ENCODE measurements at places on chromosomes 3 and 15.

GRCh38 chr15:90683371-90683770 lies 33.8 kb upstream of the BLM start:
- no peaks in the 10 kb centered on the region for H3K36me3 ChIP-seq
- DNase-seq = no peak
- peaks cover 31% of the 10 kb centered on the region for H3K4me1 ChIP-seq
- H3K4me3 ChIP-seq = no peak overlapping the region
- H3K27ac ChIP-seq = no peak overlapping the region

GRCh38 chr3:131988209-131988608 lies 46.6 kb downstream of the CPNE4 start:
- no peak for DNase-seq
- H3K4me3 ChIP-seq = no peak overlapping the region

GRCh38 chr3:155441506-155441905 lies 148.0 kb upstream of the STRIT1 start:
- H3K36me3 ChIP-seq = no peaks in the 10 kb centered on the region
- no peaks in the 10 kb centered on the region for H3K4me1 ChIP-seq
- H3K27ac ChIP-seq = no peak overlapping the region

DNA sequence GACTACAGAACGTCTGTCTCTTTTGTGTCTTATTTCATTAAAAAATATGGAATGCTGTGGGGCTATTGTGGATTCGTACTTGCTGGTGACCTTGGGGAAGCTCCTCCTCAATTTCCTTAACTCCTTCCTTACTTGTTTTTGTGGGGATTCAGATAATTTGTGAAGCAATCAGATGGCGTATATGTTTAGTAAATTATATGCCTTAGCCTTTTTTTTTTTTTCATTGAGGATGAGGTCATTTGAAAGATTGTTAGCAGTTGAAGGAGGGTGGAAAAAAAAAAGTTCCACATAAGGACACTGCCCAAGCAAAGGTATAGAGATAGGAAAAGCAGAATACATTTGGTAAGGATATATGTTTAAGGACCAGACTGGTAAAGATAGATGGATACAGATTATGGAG lies 3.3 kb downstream of the RNF13 start:
- H3K4me1 ChIP-seq = peaks cover 37% of the 10 kb centered on the region
- no peaks in the 10 kb centered on the region for H3K27me3 ChIP-seq
- no peaks in the 10 kb centered on the region for H3K36me3 ChIP-seq

GRCh38 chr3:114217266-114217665 lies 20.1 kb downstream of the ZNF80 start:
- H3K4me1 ChIP-seq = peaks cover 96% of the 10 kb centered on the region
- no peaks in the 10 kb centered on the region for H3K27me3 ChIP-seq
- H3K4me3 ChIP-seq = no peak overlapping the region
- no peaks in the 10 kb centered on the region for H3K36me3 ChIP-seq
- no peak overlapping the region for H3K27ac ChIP-seq
- DNase-seq = no peak

DNA sequence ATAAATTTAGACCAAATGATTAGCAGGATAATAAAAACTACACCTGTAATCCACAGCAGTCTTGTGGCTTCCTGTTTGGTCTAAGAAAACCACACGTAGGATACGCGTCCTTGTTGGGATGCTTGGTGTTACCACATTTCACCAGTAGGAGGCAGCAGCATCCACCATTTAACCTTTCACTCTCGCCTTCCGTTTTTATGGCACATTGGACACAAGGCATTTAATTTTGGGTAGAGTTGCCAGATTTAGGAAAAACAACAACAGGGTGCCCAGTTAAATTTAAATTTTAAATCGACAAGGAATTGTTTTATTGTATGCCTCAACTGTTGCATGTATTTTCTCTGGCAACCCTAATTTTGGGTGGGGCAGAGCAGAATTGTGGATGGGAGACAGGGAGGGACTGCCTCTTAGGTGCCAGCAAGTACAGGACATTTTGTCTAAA lies 6.3 kb downstream of the LRRC31 start:
- H3K4me1 ChIP-seq = peaks cover 14% of the 10 kb centered on the region
- H3K36me3 ChIP-seq = no peaks in the 10 kb centered on the region
- no peak overlapping the region for H3K4me3 ChIP-seq
- no peaks in the 10 kb centered on the region for H3K27me3 ChIP-seq
- DNase-seq = peak; percentile 57

DNA sequence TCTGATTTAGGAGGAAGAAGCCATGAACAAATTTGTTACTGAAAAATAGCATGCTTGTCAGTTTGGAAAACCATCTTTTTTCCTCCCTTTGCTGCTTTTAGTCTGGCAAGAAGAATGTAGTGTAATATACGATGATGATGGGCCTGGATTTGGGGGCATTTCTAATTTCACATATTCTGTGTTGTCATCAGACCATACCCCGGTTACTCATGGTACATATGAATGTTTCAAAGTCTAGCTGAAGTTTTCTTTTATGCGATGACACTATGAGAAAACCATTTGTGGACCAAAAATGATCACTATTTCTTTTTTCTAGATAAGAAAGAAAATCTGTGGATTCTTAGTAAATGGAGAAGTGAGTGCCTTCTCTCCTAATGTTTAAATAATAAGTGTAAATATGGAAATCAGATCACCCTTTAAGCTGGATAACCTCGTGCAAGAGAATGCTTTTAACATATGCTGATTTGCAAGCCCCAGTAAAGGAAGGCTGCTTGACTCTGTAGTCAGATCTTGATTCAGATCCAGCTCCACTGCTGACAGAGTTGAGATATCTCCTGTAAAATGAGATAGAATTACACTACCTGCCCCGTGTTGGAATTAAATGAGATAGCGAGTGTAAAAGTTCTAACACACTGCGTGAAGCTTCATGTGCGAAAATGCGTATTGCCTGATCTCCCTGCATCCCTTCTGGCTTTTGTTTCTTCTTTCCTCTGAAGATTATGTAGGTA lies 3.0 kb downstream of the MEF2A start:
- peaks cover 28% of the 10 kb centered on the region for H3K4me1 ChIP-seq
- H3K36me3 ChIP-seq = no peaks in the 10 kb centered on the region
- no peak overlapping the region for H3K27ac ChIP-seq
- H3K4me3 ChIP-seq = no peak overlapping the region

GRCh38 chr3:42184651-42185443 lies 81.1 kb downstream of the CCK start:
- no peaks in the 10 kb centered on the region for H3K27me3 ChIP-seq
- no peak overlapping the region for H3K4me3 ChIP-seq
- peaks cover 5% of the 10 kb centered on the region for H3K36me3 ChIP-seq

- H3K27ac ChIP-seq = no peak overlapping the region
- H3K27me3 ChIP-seq = no peaks in the 10 kb centered on the region
- H3K4me3 ChIP-seq = no peak overlapping the region
These were observed 58.0 kb upstream of the CRTC3 start for GRCh38 chr15:90471769-90472168.

DNA sequence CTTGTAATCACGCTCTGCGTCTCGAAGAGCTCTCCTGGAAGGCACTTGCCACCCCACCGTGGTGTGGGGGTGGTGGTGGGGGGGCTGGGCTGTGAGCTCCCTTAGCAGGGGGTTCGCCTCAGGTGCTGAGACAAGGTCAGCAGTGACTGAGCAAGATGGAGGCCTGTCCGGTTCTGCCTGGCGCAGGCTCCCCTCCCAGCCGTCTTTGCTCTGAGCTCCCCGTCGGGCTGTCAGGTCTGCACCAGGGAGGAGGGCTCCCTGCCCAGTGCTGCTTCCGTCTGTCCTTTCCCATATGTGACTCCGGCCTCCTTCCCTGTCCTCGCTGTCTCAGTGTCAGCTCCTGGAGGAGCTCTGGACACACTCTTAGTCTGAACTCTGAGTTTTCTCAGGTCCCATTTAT lies 80.0 kb downstream of the PLXNA1 start:
- no peak for DNase-seq
- H3K27me3 ChIP-seq = no peaks in the 10 kb centered on the region
- H3K36me3 ChIP-seq = no peaks in the 10 kb centered on the region
- no peak overlapping the region for H3K27ac ChIP-seq

DNA sequence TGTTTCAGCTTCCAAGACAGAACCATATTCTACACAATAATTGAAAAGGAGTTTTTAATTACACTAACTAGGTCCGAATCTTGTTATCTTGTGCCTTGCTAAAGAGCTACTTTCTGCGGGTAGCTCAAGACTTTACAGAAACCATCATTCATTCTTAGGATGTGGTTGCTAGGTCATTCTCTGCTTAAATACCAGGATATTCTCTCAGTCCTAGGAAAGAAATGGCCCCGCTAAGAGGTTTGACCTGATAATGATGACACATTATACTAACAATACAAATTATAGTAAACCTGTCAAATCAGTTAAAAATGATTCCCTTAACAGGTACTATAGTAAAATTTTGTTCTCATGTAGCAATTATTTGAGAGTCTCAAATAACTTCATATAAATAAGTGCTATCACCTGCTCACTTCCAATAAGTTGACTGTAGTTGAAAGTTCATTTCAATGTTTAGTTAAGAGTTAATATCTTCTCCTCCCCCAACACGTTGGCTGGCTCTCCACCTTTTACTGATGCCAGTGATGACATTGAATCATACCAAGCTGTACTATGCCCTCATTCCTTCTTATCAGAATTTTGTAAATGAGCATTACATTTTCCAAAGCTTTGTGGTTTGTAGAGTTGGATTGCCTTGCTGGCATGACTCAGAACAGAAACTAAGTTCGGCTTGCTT lies 3.6 kb upstream of the C3orf85 start:
- no peak overlapping the region for H3K4me3 ChIP-seq
- no peak for DNase-seq
- H3K27me3 ChIP-seq = no peaks in the 10 kb centered on the region
- no peaks in the 10 kb centered on the region for H3K4me1 ChIP-seq
- H3K36me3 ChIP-seq = no peaks in the 10 kb centered on the region

DNA sequence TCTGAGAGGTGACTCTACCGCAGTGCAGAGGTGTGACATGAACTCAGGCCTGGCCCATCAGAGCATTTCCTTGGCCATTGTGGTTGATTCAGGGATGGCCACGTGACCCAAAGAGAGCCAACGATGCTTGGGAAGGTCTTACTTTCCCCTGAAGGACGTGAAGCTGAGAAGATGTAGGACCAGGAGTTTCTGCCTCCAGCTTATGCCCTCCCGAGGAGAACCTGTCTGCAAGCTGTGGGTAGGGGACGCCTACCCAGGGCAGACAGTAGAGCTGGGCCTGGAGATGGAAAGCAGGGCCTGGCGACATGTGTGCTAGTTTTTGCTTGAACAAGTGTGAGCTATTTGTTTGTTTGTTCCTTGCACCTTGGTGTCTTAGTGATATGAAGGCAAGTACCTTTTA lies 89.4 kb downstream of the RPLP1 start:
- no peaks in the 10 kb centered on the region for H3K27me3 ChIP-seq
- H3K36me3 ChIP-seq = no peaks in the 10 kb centered on the region
- no peaks in the 10 kb centered on the region for H3K4me1 ChIP-seq
- H3K27ac ChIP-seq = no peak overlapping the region

DNA sequence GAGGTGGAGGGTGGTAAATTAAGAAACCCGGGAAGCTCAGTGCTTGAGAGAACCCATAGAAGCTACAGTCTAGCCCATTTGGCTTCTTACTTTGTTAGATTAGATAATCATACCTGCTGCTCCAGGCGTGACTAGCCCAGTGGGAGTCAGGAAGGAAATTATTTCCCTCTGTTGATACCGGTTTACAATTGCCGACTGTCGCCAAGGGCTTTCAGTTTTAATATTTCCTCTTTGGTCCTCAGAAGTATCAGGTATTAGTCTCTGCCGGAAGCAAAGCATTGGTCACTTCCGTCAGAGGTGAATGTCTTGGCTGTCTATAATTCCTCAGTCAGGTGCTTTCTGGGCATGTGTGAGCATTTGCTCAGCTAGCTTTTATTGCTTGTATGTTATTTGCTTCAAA lies 75.2 kb downstream of the LPP start:
- no peak overlapping the region for H3K4me3 ChIP-seq
- H3K27me3 ChIP-seq = no peaks in the 10 kb centered on the region
- no peak for DNase-seq
- H3K4me1 ChIP-seq = no peaks in the 10 kb centered on the region
- no peaks in the 10 kb centered on the region for H3K36me3 ChIP-seq

GRCh38 chr15:85582131-85583079 lies 202.0 kb downstream of the AKAP13 start:
- DNase-seq = peak; percentile 46
- H3K4me3 ChIP-seq = peak overlapping the region; percentile 63
- no peaks in the 10 kb centered on the region for H3K27me3 ChIP-seq

DNA sequence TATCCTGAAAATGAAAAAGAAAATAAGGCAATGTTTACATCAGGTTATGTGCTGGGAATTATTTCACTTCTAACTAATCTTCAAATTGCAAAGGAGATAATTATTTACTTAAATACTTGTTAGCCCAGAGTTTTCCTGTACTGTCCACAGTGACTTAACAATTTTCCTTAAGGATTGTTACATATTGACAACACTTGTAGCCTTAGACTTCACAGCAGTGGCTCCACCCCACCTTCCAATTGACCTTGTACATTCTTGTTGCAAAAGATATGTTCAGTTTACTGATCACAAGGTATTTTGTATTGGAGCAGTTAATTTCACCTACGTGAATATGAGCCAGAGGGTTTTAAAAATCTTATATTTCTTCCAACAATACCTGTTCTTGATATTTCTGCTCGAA lies 376.9 kb downstream of the CNTN6 start:
- H3K4me3 ChIP-seq = no peak overlapping the region
- no peaks in the 10 kb centered on the region for H3K4me1 ChIP-seq
- no peaks in the 10 kb centered on the region for H3K36me3 ChIP-seq
- DNase-seq = no peak

DNA sequence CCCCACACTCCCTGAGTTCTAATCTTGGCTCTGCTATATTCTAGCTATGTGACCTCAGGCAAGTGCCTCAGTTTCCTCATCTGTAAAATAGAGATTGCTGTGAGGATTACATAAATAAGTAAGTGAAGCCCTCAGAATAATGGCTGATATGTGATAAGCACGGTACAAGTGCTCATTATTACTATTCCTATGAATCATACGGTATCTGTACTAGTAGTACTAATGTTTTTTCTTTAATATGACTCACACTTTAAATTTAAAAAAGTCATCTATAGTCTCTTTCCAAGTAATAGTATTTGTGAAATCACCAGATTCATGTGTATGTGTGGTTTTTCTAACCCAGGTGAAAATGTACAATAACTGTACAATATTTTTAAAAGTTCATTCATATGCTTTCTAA lies 58.7 kb downstream of the CLDN11 start:
- H3K27ac ChIP-seq = no peak overlapping the region
- H3K4me3 ChIP-seq = no peak overlapping the region
- H3K4me1 ChIP-seq = no peaks in the 10 kb centered on the region
- no peaks in the 10 kb centered on the region for H3K36me3 ChIP-seq

DNA sequence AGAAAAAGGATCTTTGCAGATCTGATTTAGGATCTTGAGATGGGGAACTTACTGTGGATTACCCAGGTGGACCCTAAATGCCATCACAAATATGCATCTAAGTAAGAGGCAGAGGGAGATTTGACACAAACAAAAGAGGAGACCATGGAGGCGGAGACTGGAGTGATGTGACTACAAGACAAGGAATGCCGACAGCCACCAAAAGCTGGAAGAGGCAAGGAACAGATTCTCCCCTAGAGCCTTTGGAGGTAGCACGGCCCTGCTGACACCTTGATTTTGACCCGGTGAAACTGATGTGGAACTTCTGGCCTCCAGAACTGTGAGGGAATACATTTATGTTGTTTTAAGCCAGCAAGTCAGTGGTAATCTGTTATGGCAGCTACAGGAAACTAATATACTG lies 44.0 kb downstream of the GASK1A start:
- H3K36me3 ChIP-seq = no peaks in the 10 kb centered on the region
- no peak overlapping the region for H3K27ac ChIP-seq
- no peak for DNase-seq
- H3K27me3 ChIP-seq = no peaks in the 10 kb centered on the region
- peak overlapping the region; percentile 5 for H3K4me3 ChIP-seq
